CD4-positive, alpha-beta T cell (primary cell): ENCODE measurements at places on chromosomes 11 and 22. TPM values are rescaled to one million over a fixed set of nuclear protein-coding genes. Genes with fewer than 3 reads are reported as not detected.

DNA sequence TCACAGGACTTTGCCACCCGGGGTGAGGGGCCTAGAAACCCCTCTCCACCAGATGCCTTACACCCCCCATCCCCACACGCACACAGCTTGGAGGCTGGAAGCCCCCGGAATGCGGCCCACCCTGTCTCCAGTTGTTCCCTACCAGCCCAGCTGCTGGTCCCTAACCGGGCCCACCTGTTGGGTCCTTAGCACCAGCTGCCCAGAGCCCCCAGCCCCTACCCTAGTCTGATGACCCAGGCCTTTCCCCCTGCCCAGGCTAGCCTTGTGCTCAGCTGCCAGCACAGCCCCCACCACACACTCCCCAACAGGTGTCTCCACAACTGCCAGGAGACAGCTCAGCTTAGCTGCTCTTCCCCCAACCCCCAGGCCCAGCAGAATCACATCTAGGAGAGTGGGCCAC lies 67.1 kb downstream of the CDKN1C start:
- H3K4me1 ChIP-seq, result no peaks in the 10 kb centered on the region
- no peak for DNase-seq
- no peaks in the 10 kb centered on the region for H3K27me3 ChIP-seq
- no peak overlapping the region for H3K27ac ChIP-seq

DNA sequence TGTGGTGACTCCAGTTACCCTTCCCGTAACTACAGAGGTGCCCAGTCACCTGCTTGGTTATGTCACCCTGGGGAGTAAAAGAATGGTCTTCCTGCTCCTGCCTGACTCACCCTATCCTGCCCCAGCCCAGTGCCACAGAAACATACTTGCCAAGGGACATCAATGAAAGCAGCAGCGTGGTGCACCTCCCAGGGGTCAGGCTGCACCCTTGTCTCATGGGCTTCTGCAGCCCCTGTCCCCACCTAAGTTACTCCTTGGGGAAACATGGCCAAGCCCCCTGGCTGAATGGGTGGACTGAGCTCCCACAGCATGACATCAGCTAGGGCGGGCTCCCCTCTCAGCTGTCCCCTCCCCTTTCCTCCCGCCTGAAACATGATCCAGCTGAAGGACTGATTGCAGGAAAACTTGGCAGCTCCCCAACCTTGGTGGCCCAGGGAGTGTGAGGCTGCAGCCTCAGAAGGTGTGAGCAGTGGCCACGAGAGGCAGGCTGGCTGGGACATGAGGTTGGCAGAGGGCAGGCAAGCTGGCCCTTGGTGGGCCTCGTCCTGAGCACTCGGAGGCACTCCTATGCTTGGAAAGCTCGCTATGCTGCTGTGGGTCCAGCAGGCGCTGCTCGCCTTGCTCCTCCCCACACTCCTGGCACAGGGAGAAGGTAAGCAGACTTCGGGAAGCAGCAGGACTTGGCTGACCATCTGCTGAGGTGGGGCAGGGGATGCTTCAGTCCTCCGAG lies at the start of gene HTR3A:
TSS of gene HTR3A (plus strand) at position 368 of the 730 bp plus-strand sequence. CDS start at position 586, 218 bp downstream.
- DNase-seq, result no peak
- no peaks in the 10 kb centered on the region for H3K4me1 ChIP-seq
- no peaks in the 10 kb centered on the region for H3K36me3 ChIP-seq
- no peak within 1 kb of the TSS for H3K27ac ChIP-seq
- no peak within 1 kb of the TSS for H3K4me3 ChIP-seq
- H3K27me3 ChIP-seq, result no peaks in the 10 kb centered on the region

DNA sequence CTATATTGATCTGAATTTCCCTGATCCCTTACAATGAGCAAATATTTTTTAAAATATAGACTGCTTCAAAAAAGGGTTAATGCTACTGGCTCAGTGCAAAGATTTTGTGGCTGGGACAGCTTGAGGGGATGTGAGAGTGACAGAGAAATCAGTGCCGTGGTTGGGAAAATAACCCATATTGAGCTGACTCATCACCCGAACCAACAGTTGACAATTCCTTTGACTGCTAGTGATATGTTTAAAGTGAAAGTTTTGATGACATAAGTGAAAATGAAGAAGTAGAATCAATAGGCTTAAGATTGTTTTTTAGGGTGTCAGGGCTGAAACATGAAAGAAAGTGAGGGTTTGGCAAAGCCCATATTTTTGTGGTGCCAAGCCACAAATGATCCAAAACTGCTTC lies 257.1 kb upstream of the TENM4 start:
- no peak for DNase-seq
- no peaks in the 10 kb centered on the region for H3K4me1 ChIP-seq
- H3K4me3 ChIP-seq, result no peak overlapping the region
- H3K27ac ChIP-seq, result no peak overlapping the region
- no peaks in the 10 kb centered on the region for H3K27me3 ChIP-seq

- H3K4me3 ChIP-seq, result no peak overlapping the region
- DNase-seq, result no peak
- no peaks in the 10 kb centered on the region for H3K4me1 ChIP-seq
- no peak overlapping the region for H3K27ac ChIP-seq
These were observed 75.6 kb downstream of the PARVB start for GRCh38 chr22:44099696-44100095.

DNA sequence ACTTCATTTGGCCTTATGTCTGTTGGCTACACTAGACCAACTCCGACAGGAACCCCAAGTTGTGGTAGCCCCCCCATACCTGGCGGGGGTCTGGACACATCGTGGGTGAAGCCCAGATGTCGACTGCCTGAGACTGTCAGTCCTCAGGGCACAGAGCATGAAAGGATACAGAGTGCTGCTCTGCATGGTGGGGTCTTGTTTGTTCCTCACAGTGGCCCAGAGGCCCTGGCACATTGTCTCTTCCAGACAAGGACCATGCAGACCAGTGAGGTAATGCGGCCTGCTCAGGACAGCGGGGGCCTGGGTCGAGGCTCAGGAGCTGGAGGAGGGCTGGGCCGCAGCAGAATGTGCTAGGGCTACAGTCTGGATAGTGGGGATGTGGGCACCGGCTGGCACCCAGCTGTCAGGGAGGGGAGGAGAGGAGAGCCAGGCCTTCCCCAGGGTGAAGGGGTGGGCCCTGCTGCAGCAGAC lies 14.6 kb downstream of the CAPN5 start:
- no peaks in the 10 kb centered on the region for H3K27me3 ChIP-seq
- no peaks in the 10 kb centered on the region for H3K36me3 ChIP-seq
- H3K4me1 ChIP-seq, result peaks cover 26% of the 10 kb centered on the region
- DNase-seq, result no peak
- H3K4me3 ChIP-seq, result no peak overlapping the region
- H3K27ac ChIP-seq, result no peak overlapping the region

- no peak overlapping the region for H3K4me3 ChIP-seq
- H3K27ac ChIP-seq, result no peak overlapping the region
- no peaks in the 10 kb centered on the region for H3K36me3 ChIP-seq
- H3K27me3 ChIP-seq, result no peaks in the 10 kb centered on the region
- no peaks in the 10 kb centered on the region for H3K4me1 ChIP-seq
These were observed 148.5 kb downstream of the NAV2 start for GRCh38 chr11:19861171-19861570.

DNA sequence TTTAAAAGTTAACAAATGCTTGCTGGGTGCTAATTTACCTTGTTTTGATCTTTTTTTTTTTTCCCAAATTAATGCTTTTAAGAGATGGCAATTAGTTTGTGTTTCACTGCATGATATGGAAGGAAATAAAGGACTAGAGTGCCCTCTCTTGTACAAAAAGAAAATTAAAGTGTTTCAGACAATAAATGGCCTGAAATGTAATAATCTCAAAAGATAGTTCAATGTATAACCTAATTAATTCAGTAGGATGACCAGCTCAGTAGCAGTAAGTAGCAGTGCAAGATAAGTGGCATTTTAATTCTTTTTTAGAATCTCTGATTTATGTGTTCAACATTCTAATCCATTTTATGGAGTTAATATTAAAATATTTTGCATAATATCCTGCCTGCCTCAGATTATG lies 39.9 kb upstream of the MYO18B start:
- H3K27me3 ChIP-seq, result no peaks in the 10 kb centered on the region
- H3K4me1 ChIP-seq, result no peaks in the 10 kb centered on the region
- no peak overlapping the region for H3K4me3 ChIP-seq
- DNase-seq, result peak; percentile 10

- no peaks in the 10 kb centered on the region for H3K27me3 ChIP-seq
- H3K4me3 ChIP-seq, result no peak overlapping the region
- peaks cover 30% of the 10 kb centered on the region for H3K4me1 ChIP-seq
These were observed 2.7 kb downstream of the ACO2 start for GRCh38 chr22:41471568-41471967.

DNA sequence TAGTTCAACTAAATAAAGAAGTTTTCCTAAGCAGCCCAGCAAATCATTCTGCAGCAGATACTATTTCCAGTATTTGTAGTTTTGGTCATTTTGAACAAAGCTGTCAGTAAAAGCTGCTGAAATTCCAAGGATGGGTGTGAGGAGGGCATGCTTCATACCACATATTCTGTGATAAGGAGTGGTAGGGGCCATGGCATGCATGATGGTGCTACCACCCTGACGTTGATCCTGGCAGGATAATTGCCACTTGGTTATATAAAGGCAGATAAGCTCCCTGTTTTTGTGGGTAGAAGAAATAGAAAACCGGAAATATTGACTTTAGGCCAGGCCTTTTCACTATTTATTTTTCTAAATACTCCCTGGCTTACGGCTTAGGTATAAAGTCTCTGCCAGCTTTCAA lies 33.1 kb upstream of the L3MBTL2 start:
- H3K4me3 ChIP-seq, result no peak overlapping the region
- no peak for DNase-seq
- H3K27me3 ChIP-seq, result no peaks in the 10 kb centered on the region
- no peak overlapping the region for H3K27ac ChIP-seq

- no peaks in the 10 kb centered on the region for H3K4me1 ChIP-seq
- H3K27ac ChIP-seq, result no peak overlapping the region
- no peaks in the 10 kb centered on the region for H3K27me3 ChIP-seq
- DNase-seq, result no peak
- no peaks in the 10 kb centered on the region for H3K36me3 ChIP-seq
These were observed 12.5 kb downstream of the MUC5B start for GRCh38 chr11:1235306-1235900.

GRCh38 chr11:62026739-62027370 lies 59.4 kb upstream of the FTH1 start:
- no peaks in the 10 kb centered on the region for H3K36me3 ChIP-seq
- peaks cover 33% of the 10 kb centered on the region for H3K4me1 ChIP-seq
- H3K4me3 ChIP-seq, result no peak overlapping the region
- peak overlapping the region; percentile 98 for H3K27ac ChIP-seq

GRCh38 chr11:63179432-63180041 lies 35.5 kb upstream of the SLC22A24 start:
- peaks cover 5% of the 10 kb centered on the region for H3K27me3 ChIP-seq
- no peak overlapping the region for H3K27ac ChIP-seq
- no peaks in the 10 kb centered on the region for H3K4me1 ChIP-seq
- DNase-seq, result no peak
- no peak overlapping the region for H3K4me3 ChIP-seq

GRCh38 chr11:3058753-3059664 lies 1.8 kb upstream of the CARS1 start:
- H3K27ac ChIP-seq, result no peak overlapping the region
- no peak overlapping the region for H3K4me3 ChIP-seq
- peaks cover 37% of the 10 kb centered on the region for H3K4me1 ChIP-seq
- peaks cover 7% of the 10 kb centered on the region for H3K36me3 ChIP-seq
- no peaks in the 10 kb centered on the region for H3K27me3 ChIP-seq

DNA sequence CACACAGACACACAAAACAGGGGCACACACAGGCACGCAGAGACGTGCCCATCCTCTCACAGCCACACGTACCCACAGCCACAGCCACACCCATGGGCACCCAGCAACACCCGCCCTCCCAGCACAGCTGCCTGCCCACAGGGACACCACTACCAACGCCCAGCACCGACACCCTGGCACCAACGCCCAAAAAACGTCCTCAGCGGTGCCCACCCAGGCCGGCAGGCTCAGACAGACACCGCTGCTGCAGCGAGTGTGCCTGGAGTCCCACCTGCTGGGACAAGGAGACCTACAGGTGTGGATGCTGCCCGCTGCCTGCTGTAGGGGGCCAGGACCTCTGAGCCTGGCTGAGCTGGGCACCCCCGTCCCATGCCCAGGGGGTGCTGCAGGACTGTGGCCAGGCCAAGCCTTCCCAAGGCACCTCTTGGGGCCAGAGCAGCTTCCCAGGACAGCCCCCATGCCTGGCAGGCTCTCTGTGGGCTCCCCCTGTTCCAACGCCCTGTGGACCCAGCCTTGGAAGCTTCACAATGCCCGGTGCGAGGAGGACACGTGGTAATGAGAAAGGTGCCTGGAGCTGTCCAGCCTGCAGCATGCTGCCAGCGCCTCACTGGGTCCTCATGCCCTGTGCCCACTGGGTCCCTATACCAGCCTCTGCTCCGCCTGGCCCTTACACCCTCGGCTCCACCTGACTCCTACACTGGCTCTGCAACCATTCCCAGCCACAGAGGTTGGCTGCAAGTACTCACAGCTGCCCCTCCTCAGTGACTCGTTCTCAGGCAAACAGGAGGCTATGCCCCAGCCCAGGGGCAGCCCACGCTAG lies 45.8 kb upstream of the TH start:
- H3K27me3 ChIP-seq, result peaks cover 8% of the 10 kb centered on the region
- H3K4me3 ChIP-seq, result no peak overlapping the region
- peaks cover 36% of the 10 kb centered on the region for H3K4me1 ChIP-seq

DNA sequence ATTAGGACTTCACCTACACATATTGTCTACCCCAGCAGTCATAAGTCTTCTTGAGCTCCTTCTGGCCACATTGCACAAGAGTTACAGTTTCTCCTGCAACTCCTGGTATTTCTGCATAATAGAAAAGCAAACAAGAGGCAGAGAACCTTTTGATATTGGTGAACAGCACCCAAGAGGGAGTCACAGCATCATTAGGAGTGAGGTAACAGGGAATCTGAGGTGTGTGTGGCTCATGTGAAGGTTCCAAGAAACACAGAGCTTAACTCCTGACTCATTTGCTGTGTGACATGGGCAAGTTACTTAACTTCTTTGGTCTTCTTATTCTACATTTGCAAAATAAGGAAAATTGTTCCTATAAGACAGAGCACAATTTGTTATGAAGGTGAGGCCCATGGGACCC lies 374.6 kb downstream of the INSC start:
- no peak overlapping the region for H3K4me3 ChIP-seq
- H3K27ac ChIP-seq, result no peak overlapping the region
- no peaks in the 10 kb centered on the region for H3K4me1 ChIP-seq
- no peaks in the 10 kb centered on the region for H3K27me3 ChIP-seq
- no peaks in the 10 kb centered on the region for H3K36me3 ChIP-seq

Gene SUSD2
- total RNA-seq, result 1.5 TPM

Gene GLB1L3
- total RNA-seq, result 1.5 TPM

Gene RIMBP3C
- total RNA-seq, result 0.14 TPM

Gene SLC22A25
- not detected for total RNA-seq

Gene RAG1
- total RNA-seq, result 0.22 TPM

Gene SLC1A2
- total RNA-seq, result not detected

Gene GAL3ST3
- not detected for total RNA-seq

Gene MRGPRE
- not detected for total RNA-seq

Gene CSNK2A3
- total RNA-seq, result 0.27 TPM
